ENCODE measurements at places on chromosomes 2 and 18. TPM values are rescaled to one million over a fixed set of nuclear protein-coding genes. Genes with fewer than 3 reads are reported as not detected.

Gene STPG4
- total RNA-seq: 0.17 TPM

Gene GKN2
- not detected for total RNA-seq

Gene CNRIP1
- not detected for total RNA-seq

Gene TIGD1
- total RNA-seq: 3.0 TPM

Gene RRM2
- 16.2 TPM for total RNA-seq

Gene TMEM178A
- total RNA-seq: 0.19 TPM

Gene CNOT11
- 53.7 TPM for total RNA-seq

Gene EPG5
- 26.3 TPM for total RNA-seq

Gene GNLY
- total RNA-seq: not detected

Gene KCNE4
- 0.51 TPM for total RNA-seq

Gene NHEJ1
- total RNA-seq: 10.4 TPM

Gene RAX
- not detected for total RNA-seq

Gene KIF1A
- under 0.01 TPM for total RNA-seq

Gene HOXD3
- total RNA-seq: not detected

Gene AGXT
- total RNA-seq: not detected

Gene C2orf80
- not detected for total RNA-seq

Gene RIF1
- 33.7 TPM for total RNA-seq

Gene OSBPL1A
- total RNA-seq: 30.4 TPM

Gene HOXD11
- total RNA-seq: not detected

Gene CERKL
- not detected for total RNA-seq

Gene EFHD1
- 2.0 TPM for total RNA-seq

Gene SATB2
- 7.5 TPM for total RNA-seq

Gene COLEC12
- 0.50 TPM for total RNA-seq

Gene ST8SIA3
- not detected for total RNA-seq

Gene UGT1A8
- not detected for total RNA-seq

Gene ERBB4
- total RNA-seq: not detected

Gene KCNIP3
- total RNA-seq: 14.8 TPM

Gene TRIM54
- total RNA-seq: not detected

Gene BCL2L11
- 9.7 TPM for total RNA-seq

Gene LHCGR
- not detected for total RNA-seq

Gene CD226
- 0.67 TPM for total RNA-seq

Gene TMEM163
- not detected for total RNA-seq

Gene GFPT1
- 43.7 TPM for total RNA-seq

Gene EFEMP1
- 440 TPM for total RNA-seq

Gene AQP12A
- total RNA-seq: not detected

Gene CTNNA2
- total RNA-seq: not detected

Gene FBXO15
- total RNA-seq: 0.73 TPM

Gene GPR45
- total RNA-seq: not detected

All from mammary epithelial cell (primary cell).